ENCODE measurements at places on chromosomes 1 and 21.
A peak's percentile ranks its signal among the peaks of the same experiment; 100 is the strongest.

- DNase-seq, result no peak
Measured at GRCh38 chr21:44927587-44928461, 7.1 kb upstream of the ITGB2 start.

GRCh38 chr1:91455896-91456295 lies 44.8 kb upstream of the CDC7 start:
- DNase-seq, result no peak

GRCh38 chr1:190478149-190479049 lies 735 bp upstream of the BRINP3 start:
- DNase-seq, result no peak

- DNase-seq, result no peak
Measured at GRCh38 chr1:12032161-12032621, 12.9 kb downstream of the MIIP start.

DNA sequence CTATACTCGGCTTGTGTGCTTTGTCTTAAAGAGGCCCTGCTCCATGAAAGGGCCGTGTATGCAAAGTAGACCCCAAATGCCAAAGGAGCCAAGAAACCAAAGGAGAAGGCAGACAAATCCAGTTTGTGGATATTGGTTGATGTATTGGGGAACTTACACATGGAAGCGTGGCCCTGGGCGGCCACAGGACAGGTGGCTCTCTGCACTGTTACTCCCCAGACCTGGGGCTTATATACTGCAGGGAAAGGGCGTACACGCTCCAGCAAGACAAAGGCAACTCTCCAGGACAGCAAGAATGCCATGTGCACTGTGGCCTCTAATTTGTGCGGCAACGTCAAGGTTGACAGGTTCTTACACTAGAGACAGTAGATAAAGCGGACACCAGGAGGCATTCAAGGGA lies 24.8 kb downstream of the RSPH1 start:
- DNase-seq, result no peak

GRCh38 chr21:45562402-45562801 lies 20.2 kb upstream of the SLC19A1 start:
- DNase-seq, result no peak

GRCh38 chr1:235503403-235504121 lies 690 bp downstream of the B3GALNT2 start:
- DNase-seq, result no peak

DNA sequence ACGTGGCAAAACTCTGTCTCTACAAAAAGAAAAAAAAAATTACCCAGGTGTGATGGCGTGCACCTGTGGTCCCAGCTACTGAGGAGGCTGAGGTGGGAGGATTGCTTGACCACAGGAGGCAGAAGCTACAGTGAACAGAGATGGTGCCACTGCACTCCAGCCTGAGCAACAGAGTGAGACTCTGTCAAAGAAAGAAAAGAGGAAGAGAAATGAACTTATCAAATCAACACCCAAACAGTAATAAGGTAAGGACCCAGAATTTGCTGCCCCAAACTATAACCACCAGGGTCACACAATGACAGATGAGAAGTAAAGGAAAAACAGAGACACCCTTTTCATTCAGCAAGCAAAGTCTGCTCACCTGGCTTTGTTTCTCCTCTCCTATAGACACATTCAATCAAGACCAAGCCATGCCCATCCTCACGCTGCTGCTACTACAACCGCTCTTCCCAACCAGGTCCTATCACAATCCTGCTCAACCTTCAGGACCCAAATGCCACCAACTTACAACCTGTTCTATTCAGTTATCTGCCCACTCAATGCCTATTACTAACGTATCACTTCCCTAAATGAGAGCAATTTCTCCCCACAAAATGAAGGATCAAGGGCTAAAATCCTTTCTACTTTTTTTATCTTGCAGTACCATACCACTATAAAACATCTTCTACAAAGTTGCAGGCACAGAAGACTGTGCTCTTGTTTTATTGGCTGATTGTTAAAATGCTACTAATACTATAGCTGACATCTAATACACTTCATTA lies 183.5 kb downstream of the RERE start:
- no peak for DNase-seq

DNA sequence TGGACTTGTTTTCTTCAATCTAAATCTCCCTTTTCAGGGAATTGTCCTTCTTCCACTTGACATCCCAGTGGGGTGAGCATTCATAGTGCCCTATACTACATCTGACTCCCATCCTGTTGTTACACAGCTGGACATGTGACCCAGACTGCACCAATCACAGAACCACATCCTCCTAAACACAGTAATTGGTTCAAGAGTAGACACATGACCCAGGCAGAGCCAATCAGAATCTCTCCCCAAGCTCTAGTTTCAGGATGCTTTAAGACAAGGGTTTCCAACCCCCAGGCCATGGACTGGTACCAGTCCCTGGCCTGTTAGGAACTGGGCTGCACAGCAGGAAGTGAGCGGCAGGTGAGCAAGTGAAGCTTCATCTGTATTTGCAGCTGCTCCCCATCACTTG lies 5.6 kb upstream of the DDOST start:
- DNase-seq, result no peak

DNA sequence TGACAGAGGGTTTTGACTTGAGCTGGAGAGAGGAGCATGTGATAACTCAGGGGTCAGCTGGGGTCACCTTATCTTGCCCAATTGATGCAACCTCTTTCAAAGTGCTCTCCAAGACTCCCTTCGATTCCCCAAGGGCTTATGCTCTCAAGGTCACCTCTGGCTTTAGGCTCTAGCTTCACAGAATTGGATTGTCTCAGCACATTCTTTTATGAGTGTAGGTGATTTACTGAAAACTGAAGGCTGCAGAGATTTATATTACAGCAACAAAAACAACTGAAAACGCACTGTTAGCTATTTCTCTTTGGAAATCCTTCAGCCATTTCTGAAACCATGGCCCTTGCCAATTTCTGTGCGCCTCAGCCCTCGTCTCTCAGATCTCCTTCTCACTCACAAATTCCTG lies 34.5 kb upstream of the MAP1LC3C start:
- no peak for DNase-seq

DNA sequence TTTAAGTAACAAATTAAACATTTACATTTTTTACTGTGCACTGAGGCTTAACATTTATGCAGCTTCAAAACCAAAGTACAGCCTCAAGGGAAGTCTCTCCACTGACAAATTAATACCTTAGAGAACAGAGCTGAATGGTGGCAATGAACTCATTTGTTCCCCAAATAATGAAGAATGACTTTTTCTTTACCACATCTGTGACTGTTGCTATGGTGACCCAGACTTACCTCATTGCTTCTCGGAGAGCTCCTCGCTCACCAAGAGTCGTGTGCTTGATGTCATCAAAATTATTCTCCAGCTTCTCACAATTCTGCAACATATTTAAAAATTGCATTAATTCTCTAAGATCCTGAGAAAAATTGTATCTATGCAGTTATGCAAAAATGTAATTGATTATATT lies 92.9 kb downstream of the DPYD start:
- DNase-seq, result peak; percentile 27

- DNase-seq, result no peak
Measured at GRCh38 chr1:87673309-87673708, 344.6 kb downstream of the LMO4 start.

- DNase-seq, result no peak
Measured at GRCh38 chr1:35555601-35556477, 1.4 kb downstream of the KIAA0319L start.

GRCh38 chr1:58709540-58710175 lies 9.8 kb upstream of the MYSM1 start:
- no peak for DNase-seq

DNA sequence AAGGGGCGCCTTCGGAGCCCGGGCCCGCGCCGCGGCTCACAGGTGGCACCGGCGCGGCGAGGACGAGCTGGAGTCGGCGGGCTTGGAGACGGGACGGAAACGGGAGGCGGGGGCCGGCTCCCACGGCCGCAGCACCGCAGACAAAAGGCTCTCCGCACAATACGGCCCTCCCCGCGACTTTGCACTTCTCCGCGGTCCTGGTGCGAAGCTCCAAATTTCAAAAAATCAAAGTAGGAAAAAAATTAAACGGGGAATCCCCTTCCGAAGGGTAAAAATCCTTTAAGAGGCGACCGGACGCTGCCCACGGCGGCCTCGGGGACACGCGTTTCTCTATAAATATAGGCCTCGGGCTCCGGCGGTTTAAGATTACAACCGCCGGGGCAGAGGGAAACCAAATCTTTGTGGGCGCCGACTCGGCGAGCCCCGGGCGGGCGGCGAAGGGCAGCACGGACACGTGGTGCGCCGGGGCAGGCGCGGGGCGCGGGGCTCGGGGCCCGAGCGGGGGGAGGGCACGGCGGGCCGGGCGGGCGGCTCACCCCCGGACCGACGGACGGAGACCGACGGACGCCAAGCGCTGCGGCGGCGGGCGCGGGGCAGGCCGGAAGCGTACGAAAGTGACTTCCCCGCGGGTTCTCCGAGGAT lies 453 bp downstream of the PABPC4 start:
- DNase-seq, result peak; percentile 31

- DNase-seq, result no peak
Measured at GRCh38 chr1:150072959-150073358, 5.4 kb downstream of the VPS45 start.

GRCh38 chr1:3732434-3733093 lies 19.7 kb upstream of the CCDC27 start:
- no peak for DNase-seq

GRCh38 chr1:93604411-93604810 lies 77.2 kb downstream of the BCAR3 start:
- no peak for DNase-seq

DNA sequence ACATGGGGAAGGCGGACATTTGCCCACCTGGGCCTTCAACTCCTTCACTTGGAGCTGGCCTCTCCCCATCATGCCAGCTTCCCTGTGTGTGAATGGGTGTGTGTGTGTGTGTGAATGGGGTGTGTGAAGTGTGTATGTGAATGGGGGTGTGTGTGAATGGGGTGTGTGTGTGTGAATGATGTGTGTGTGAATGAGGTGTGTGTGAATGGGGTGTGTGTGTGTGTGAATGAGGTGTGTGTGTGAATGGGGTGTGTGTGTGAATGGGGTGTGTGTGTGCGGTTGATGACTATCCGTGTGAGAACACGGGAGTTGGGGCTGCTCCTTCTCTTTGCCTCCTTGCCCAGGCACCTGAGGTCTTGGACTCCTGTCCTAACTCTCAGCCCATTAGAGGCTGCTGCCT lies 9.6 kb downstream of the MFSD2A start:
- DNase-seq, result no peak

- no peak for DNase-seq
Measured at GRCh38 chr1:26164861-26165842, 3.6 kb downstream of the C1orf232 start.

DNA sequence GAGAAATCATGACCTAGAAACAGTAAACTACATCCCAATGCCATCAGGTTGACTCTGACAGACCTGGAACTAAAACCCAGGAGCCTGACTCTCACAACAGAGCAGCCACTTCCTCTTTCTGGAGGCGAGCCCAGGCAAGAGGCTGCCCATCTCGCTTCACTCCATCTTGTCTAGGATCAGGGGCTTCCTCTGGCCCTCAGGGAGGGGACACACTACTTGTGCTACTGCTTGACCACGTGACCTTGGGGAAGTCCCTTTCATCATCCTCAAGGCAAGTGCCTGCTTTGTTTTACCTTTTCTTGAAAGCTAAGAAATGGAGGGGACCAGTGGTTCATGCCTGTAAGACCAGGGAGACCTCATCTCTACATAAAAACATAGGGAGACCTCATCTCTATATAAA lies 2.6 kb upstream of the TENT5B start:
- no peak for DNase-seq

DNA sequence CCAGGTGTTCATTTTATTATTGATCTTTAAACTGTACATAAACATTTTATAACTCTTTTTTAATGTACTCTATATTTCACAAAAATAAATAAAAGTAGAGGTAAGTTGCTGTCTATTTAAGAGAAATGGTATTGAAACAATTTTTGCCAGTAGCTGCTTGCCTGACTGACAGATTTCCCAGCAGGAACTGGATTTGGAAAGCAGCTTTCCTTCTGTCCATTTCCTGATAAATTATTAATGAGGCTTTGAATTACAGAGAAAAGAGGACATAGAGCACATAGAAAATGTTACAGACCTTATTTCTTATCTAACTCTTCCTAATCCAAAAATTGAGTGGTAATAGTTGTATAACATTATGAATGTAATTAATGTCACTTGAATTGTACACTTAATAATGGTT lies 79.7 kb upstream of the BCL10 start:
- no peak for DNase-seq

DNA sequence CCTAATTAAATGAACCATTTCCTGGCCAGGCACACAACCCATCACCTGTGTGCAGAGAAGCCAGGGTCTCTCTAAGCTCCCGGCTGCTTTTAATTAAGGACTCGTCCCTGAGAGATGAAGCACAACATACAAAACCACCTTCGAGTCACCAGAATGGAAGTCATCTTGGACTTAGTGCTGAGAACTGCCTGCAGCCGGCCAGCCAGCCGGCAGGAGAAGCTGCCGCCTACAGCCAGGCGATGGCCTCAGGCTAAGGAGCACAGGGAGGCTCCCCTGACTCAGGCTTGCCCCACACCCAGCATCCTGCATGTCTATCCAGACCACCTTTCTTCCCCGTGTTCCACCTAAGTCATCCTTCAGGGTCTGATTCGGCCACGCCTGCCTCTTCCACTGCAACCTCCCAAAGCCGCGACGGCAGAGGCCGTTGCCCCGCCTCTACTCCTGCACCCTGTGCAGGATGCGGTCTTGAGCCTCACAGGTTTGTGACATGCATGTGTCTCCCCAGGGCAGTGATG lies 83.6 kb downstream of the SLC66A1 start:
- DNase-seq, result no peak

GRCh38 chr1:167794043-167794442 lies 72.3 kb downstream of the MPZL1 start:
- no peak for DNase-seq

DNA sequence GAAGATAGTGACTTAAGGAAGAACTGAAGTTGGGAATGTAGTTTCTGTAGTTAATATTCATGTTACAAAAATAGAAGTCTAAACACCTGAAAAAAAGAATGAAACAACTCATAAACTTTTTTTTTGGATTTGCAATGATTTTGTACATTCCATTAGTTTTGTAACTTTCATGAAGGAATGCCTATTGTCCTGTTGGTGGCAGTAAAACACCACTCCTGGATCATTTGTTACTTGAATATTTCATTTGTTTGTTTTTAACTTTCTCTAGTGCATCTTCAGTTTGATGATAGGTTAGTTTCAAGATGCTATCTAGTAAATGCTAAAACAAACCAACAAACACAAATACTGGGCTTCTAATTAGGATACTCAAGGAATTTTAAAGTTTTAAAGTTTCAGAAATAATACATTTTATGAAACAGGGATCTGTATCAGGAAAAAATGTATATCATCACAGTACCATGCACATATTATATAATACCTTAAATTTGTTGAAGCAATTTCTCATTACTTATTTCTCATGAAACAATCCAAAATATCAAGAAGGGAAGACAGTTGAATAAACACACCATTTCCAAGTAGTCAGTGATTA lies 229.7 kb upstream of the CACYBP start:
- peak; percentile 18 for DNase-seq

All from neuronal stem cell (in vitro differentiated cells).